Stimulated activated CD8-positive, alpha-beta memory T cell treated with anti-CD3 and anti-CD28 coated beads, Interleukin-15, amount 100 ng/mL, for 24 hours (primary cell): ENCODE measurements at places on chromosomes 16 and 17.
A peak's percentile ranks its signal among the peaks of the same experiment; 100 is the strongest.

- no peak for DNase-seq
Measured at GRCh38 chr17:61361084-61361483, 38.6 kb upstream of the TBX2 start.

DNA sequence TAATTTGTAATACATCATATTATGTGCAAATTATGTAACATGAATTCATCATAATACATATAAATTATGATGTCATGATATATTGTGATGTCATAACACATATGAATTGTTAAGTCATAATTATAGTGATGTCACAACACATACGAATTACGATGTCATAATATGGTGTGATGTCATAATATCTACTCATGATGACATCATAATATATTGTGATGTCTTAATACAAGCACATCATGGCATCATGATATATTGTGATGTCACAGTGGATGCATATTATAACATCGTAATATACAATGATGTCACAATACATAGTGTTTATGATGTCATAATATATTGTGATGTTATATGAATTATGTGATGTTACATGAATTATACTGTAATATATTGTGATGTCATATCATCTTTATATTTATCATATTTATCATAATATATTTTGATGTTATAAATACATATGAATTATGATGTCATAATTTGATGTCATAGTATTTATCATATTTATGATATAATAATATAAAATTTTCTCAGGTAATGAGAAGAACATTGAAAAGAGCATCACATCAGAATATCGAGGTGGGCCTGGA, 1793.0 kb downstream of the TP53TG3F start:
- no peak for DNase-seq

- DNase-seq: no peak
Measured at GRCh38 chr16:19184823-19185509, 16.9 kb downstream of the SYT17 start.

- peak; percentile 25 for DNase-seq
Measured at GRCh38 chr16:27230562-27231001, 27.3 kb downstream of the KDM8 start.

DNA sequence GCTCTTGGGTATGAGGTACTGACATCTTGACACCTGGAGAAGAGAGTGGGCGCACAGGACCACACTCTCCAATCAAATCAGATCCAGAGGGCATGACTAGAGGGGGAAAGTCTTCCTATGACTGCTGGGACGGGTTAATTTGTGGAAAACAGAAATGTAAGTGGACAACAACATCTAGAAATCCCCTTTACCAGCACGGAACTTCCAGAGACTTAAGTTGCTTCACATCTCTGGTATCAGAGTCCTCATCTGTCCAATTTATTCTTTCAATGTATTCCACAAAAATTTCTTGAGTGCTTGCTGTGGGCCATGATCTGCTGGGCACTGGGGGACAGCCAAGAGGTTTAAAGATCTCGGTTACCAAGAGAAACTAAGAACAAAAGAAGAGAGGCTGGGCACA, 159.2 kb downstream of the COPRS start:
- DNase-seq: no peak

DNA sequence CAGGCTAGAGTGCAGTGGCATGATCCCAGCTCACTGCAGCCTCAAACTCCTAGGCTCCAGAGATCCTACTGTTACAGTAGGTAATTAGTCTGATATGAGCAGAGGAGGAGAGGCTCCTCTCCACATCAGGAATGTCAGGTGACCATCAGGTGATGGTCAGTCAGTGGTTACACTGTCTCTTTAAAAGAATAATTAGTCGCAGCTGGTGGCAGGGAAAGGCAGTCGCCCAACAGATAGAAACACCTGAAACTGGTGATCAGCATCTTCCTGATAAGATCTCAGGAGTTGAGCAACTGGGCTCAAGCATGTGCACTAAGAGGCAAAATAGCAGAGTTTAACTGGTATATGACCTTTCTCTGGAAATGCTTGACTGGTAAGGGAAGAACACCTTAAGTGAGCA, 21.5 kb upstream of the ABCA5 start:
- no peak for DNase-seq

GRCh38 chr17:10050597-10051101, 145.6 kb upstream of the RCVRN start:
- no peak for DNase-seq

DNA sequence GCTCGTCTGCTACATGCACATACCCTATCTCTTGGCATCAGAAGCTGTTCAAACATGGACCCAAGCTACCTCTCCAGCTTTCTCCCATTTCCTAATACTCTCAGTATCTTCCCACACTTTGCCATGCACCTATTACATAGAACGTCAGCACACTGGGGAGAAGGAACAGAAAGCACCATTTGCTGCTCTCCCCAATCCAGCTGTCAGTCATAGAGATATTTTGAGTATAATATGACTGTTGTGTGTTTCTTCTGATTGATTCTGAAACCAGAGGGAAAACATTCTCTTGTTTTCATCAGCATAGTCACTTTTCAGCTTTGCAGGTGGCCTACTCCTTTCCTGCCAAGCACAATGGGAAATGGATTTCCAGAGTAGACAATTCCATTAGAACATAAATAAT, 107.1 kb downstream of the ADAMTS18 start:
- DNase-seq: no peak
